ENCODE measurements at places on chromosomes 6 and 20.
A peak's percentile ranks its signal among the peaks of the same experiment; 100 is the strongest.

GRCh38 chr6:84332139-84333034 lies 104.9 kb upstream of the CEP162 start:
- DNase-seq: no peak

- DNase-seq: no peak
Observed at GRCh38 chr6:73867411-73867810, 171.4 kb downstream of the CD109 start.

DNA sequence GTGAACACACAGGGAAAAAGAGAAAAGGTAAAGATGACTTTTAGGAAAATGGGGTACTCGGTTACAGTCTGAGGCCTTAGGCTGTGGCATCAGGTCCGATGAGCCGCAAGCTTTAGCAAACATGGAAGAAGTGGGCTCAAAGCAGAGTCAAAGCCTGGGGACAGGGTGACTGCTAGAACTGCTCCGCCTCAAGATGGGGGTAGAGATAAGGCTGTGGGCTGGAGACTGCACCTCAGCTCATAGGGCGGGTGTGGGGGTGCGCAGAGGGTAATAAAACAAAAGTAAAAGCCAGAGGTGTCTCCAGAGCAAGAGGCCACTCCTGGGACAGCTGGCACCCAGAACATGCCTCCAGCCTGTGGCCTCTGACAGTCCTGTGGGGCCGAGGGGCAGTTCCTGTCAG lies 21.3 kb upstream of the SYNDIG1 start:
- DNase-seq: no peak

- no peak for DNase-seq
Observed at GRCh38 chr6:43771210-43771857, 1.3 kb downstream of the VEGFA start.

DNA sequence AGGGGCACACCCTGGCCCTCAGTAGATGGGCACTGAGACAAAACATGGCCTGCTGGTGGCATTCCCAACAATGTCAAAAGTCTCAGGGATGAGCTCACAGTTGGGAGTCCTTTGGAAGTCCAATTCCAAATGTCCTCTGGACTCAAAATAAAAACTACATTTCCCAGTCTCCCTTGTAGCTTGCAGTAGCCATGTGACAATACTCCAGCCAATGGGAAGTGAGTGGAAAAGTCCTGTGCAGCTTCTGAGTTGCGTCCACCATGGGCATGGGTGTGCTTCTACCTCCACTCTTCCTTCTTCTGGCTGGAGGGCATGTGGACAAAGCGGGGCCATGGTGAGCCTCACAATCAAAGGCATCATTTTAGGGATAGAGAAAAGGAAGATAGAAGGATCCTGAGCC lies 5.8 kb upstream of the ADAM33 start:
- no peak for DNase-seq

- DNase-seq: no peak
Observed at GRCh38 chr6:21731411-21732031, 138.0 kb downstream of the SOX4 start.

GRCh38 chr20:37757550-37757949 lies 63.7 kb downstream of the CTNNBL1 start:
- DNase-seq: peak; percentile 17
